ENCODE measurements at places on chromosomes 5 and 9.
A peak's percentile ranks its signal among the peaks of the same experiment; 100 is the strongest.

- DNase-seq: no peak
Observed at GRCh38 chr5:78809444-78809843, 160.9 kb upstream of the LHFPL2 start.

DNA sequence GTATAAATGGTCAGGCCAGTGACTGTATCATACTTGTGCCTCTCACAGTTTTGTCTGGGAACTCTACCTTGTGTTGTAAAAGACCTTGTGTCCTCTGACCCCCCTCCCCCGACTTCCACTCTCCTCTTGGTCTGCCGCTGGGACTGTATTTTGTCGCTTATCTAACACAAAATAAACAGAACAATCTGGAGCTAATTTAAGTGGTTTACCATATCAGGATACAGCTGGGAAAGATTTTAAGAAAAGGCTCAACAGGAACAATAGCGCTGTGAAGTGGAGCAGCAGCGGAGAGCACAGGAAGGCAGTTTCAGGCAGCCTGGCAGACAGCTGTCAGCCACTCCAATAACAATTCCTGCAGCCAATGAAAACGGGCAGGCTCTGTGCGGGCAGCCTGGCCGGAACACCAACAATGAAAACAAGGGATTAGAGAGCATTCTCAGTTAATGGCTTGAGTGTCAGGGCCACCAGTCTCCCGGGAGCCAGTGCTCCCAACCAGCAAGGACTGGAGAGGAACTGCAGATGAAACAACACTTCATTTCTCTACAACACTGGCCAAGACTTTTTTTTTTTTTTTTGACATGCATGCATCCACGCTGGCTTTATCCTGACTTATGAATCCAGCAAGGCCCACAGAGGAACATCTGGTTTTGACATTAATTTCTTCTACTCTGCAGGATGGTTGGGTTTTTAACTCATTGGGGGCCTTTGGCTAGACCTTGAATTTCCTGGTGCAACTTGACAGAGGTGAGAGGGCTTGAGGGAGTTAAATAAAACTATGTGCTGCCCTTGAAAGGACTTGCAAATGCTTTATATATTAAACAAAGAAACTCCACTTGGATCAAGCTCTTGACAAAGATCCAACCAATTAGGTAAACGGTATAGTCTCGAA lies 76.7 kb downstream of the ARSB start:
- peak; percentile 98 for DNase-seq

GRCh38 chr9:117887383-117887782 lies 183.2 kb downstream of the TLR4 start:
- DNase-seq: no peak

- no peak for DNase-seq
Observed at GRCh38 chr9:76107482-76107881, 217.0 kb downstream of the PCSK5 start.

GRCh38 chr5:156755421-156756087 lies 94.5 kb upstream of the PPP1R2B start:
- DNase-seq: no peak

- DNase-seq: no peak
Observed at GRCh38 chr9:27599870-27600238, 26.6 kb upstream of the C9orf72 start.

DNA sequence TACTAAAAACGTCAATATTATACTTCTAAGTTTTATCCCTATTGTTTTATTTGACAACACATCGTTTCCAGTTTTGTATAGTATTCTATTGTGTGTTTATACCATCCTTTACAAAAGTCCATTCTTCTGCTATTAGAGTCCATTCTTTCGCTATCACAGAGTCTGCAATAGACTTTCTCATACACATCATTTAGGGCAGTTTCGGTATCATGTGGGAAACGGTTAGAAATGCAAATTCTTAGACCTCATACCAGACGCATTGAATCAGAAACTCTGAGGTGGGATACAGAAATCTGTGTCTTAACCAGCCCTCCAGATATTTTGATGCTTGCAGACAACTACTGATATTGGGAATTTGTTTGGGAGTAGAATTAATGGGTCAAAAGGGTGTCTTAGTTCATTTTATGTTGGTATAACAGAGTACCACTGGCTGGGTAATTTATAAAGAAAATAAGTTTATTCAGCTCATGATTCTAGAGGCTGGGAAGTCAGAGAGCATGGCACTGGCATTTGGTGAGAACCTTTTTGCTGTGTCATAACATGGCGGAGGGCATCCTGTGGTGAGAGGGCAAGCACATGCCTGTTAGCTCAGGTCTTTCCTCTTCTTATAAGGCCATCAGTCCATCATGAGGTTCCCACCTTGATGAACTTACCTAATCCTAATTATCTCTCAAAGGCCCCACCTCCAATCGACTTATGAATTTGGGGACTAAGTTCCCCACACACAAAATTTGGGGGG lies 21.1 kb downstream of the CARTPT start:
- DNase-seq: no peak

DNA sequence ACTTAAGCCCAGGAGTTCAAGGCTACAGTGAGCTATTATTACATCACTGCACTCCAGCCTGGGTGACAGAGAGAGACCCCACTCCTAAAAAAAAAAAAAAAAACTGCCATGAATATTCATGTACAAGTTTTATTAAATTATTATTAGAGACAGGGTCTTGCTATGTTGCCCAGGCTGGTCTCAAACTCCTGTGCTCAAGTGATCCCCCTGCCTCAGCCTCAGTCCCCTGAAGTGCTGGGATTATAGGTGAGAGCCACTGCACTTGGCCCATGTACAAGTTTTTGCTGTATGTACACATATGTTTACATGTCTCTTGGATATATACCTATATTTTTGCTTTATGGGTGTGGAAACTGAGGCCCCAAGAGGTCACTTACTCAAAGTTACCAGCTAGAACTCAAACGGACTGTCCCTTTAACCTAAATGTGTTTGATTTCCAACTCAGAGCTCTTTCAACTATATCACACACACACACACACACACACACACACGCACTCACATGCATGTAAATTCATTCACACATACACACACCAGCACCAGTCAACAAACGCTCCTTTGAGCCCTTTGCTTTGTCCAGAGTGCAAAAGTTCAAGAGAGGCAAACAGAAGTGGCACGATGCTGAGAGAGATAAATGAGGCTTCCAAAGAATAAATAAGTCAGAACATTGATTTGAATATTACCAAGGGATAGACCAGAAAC lies 42.3 kb upstream of the STRBP start:
- DNase-seq: no peak

- no peak for DNase-seq
Observed at GRCh38 chr9:95032580-95033341, 284.7 kb downstream of the FANCC start.

DNA sequence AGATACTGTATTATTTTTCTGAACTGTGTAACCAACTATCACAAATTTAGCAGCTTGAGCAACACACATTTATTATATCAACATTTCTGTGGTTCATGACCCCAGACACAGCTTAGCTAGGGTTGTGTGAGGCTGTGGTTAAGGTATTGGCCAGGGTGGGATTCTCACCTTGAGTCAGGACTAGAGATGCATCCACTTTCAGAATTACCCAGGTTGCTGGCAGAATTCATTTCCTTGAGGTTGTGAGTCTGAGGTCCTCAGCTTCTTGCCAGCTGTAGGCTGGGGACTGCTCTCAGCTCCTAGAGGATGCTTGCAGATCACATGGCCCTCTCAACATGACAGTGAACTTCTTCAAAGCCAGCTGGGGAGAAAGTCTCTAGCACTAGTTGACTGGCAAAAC lies 122.5 kb upstream of the RASGRF2 start:
- no peak for DNase-seq

DNA sequence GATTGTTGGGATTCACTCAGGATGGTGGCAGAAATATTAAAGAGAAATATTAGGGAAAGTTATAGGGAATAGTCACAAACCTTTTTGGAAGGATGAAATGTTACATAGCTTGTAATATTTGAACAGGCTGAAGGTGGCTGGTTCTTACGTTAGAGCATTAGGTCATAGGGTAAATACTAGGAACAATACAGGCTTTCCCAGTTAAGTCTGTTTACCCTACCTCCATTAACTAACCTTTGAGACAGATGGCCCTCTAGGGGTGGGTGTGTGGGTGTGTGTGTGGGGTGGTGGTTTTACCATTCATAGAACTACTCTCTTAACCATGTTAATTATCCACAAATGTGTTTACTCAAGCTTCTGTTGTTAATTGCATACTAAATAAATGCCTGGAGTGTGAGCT lies 94.3 kb upstream of the STK32A start:
- DNase-seq: no peak

DNA sequence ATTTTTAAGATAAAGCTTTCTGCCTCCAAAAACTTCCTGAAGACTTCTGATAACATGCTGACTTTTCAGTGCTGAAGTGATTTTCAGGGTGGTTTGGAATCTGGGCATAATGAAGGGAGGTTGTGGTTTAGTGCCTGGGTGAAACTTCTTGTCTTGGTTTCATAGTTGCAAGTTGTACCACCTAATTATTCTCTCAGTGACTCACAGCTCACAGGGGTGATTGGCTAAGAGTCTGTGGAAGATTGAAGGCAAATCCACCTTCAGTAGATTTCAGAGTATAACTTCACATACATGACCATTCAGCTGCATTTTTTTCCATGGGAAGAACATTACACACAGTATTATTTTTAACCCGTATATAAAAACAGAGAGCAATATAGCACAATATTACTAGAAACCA lies 199.9 kb downstream of the PTTG1 start:
- DNase-seq: no peak

DNA sequence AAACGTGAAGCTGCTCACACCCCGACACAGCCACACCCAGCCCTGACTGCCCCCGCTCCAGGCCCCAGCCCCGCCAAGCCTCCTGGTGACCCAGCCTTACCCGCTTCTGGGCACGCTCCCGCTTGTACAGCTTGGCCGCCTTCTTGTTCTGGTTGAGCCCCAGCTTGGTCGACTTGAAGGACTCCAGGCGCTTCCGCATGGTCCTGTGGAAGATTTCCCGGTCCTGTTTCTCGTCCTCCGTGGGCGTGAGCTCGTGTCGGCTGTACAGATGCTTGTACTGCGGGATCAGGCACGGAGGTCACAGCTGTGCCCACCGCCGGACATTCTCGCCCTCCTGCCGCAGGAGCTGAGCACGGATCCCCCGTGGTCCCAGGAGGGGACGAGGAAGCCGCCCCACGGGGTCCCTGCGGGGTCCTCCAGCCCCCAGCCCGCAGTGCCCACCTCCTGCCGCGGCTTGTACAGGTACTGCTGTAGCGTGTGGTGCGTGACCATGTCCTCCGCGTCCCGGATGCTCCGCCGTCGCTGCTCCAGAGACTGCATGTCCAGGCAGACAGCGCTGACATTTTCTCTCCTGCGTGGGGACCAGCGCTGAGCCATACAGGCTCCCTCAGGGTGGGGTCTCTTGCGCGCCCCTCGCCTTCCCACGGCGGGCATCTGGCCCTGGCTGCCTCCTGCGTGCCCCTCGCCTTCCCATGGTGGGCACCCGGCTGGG lies 33.3 kb downstream of the EXOC3 start:
- no peak for DNase-seq

DNA sequence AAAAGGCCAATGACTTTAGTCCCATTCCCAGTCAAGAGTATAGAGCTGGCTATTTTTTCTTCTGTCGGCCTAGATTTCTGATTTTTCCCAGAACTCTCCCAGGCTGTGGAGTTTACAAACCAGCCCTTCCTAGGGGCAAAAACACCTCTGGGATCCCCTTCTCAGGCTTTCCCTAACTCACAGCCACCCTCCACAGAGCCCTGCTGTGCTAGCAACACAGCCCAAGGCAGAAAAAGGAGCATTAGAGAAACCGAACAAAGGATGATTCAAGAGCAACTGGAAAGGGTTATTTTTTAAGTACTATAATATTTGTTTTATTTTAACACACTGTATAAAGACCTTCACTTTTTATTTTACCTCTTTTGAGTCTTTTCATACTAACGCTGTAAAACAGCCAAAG lies 234.8 kb downstream of the GLIS3 start:
- DNase-seq: no peak

- peak; percentile 24 for DNase-seq
Observed at GRCh38 chr5:143412661-143413342, 9.3 kb upstream of the NR3C1 start.

- peak; percentile 38 for DNase-seq
Observed at GRCh38 chr9:137255448-137256114, 454 bp downstream of the NELFB start.

- no peak for DNase-seq
Observed at GRCh38 chr5:53856506-53856905, 296.1 kb downstream of the NDUFS4 start.

DNA sequence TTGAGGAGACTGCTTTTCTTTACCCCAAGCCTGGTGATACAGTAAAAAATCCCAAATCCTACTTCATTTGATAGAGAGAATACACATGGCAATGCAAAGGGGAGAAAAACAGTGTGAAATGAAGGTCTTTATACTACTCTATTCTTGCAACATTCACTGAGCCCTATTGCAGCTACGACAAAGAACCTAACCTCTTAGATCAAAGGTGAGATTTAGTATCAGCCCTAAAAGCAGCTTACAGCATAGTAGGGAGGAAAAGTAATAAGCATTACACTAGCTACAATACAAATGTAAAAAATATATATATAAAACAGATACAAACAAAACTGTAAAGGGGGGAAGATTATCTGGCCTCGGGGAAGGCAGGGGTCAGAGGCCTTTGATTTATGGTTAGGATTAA lies 147.1 kb downstream of the MAPKAP1 start:
- no peak for DNase-seq

GRCh38 chr9:18982262-18982620 lies 50.8 kb downstream of the SAXO1 start:
- DNase-seq: no peak

DNA sequence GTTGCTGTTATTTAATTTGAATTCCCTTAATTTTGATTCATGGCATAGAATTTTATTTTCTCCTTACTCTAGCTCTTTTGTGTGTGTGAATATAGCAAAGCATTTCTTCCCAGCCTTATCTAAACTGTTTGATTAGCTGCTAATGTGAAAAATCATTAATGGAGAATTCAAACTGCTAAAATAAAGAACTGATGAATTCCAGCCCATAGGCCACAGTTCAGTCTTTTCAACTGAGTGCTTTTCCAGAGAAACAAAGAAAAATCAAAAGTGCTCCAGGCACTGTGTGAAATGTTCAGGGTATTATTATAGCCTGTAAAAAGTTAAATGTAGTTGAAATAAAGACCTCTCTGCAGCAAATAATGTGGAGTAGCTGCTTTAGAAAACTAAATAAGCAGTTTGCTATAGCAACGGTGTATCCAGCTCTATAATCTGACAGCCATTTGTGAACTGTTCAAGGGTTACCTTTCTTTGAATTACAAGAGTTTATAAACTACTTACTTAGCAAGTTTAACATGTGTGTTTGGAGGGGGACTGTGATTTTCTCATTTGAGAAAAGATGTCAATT lies 123.8 kb downstream of the GIN1 start:
- no peak for DNase-seq
